ENCODE measurements at places on chromosomes 3 and 15. TPM values are rescaled to one million over a fixed set of nuclear protein-coding genes. Genes with fewer than 3 reads are reported as not detected.

ALG1L2 gene
- polyA plus RNA-seq: not detected

SCAANT1 gene
- polyA plus RNA-seq: not detected

- DNase-seq: peak; percentile 56
These were observed 20.6 kb upstream of the TRANK1 start for GRCh38 chr3:36965440-36965839.

DNA sequence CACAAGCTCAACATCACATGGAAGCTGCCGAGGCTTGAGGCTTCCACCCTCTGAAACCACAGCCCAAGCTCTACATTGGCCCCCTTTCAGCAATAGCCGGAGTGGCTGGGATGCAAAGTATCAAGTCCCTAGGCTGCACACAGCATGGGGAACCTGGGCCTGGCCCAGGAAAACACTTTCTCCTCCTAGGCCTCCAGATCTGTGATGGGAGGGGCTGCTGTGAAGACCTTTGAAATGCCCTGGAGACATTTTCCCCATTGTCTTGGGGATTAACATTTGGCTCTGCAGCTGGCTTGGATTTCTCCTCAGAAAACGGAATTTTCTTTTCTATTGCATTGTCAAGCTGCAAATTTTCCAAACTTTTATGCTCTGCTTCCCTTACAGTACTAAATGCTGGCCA lies 18.2 kb downstream of the HRG start:
- DNase-seq: no peak

MB21D2 gene
- 3.2 TPM for polyA plus RNA-seq

SPG11 gene
- polyA plus RNA-seq: 35.3 TPM

DNA sequence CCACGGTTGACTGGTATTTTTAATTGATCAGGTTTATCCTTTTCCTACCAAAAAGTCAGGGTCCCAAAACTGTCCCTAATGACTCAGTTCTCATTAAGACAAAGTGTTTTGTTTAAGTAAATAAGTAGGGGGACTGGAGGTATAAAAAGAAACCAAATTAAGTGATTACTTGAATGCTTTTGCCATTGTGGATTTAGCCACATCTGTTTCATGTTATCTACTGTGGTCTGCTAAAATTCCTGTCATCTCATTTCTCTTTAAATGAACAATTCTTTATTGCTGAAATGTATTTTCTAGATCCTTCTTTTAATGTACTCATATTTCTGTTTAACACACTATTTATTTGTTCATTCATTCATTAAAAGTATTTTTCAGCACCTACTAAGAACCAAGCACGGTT lies 625.9 kb upstream of the ADAMTS9 start:
- DNase-seq: no peak

NOX5 gene
- 0.19 TPM for polyA plus RNA-seq

CADPS gene
- polyA plus RNA-seq: not detected

DNA sequence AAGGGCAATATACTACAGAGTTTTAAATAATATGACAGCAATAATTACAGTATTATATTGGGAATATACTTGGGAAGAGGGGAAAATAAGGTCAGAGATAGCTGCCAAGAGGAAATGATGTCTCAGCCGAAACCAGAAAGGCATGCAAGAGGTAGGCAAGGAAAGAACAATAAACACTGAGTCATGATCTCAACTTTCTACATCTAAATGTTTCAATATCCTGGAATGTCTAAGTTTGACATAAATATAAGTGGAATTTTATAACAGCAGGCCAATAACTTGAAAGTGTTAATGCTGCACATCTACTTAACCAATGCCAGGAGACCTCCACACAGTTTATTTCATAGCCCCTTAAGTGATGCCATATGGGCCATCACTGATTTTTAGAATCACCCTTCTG lies 99.8 kb upstream of the CPNE4 start:
- no peak for DNase-seq

MAP2K5 gene
- 14.1 TPM for polyA plus RNA-seq

DNA sequence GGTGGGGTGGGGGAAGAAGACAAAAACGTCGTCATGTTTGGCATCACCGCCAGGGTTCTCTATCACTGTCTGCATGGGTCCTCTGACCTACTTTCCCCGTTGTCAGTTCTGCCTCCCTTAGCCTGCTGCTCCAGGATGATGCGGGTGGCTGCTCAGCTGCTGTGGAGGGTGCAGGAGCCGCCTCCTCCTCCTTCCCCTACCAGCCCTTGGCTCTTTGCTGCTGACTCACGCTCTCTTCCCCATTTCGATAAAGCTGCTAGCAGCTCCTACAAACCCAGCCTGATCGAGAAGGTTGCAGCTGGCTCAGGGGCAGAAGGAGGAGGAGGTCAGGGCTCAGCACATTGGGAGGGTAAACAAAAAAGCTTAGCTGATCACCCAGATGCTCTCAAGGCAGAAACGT lies 49.5 kb upstream of the SEC13 start:
- no peak for DNase-seq

DNA sequence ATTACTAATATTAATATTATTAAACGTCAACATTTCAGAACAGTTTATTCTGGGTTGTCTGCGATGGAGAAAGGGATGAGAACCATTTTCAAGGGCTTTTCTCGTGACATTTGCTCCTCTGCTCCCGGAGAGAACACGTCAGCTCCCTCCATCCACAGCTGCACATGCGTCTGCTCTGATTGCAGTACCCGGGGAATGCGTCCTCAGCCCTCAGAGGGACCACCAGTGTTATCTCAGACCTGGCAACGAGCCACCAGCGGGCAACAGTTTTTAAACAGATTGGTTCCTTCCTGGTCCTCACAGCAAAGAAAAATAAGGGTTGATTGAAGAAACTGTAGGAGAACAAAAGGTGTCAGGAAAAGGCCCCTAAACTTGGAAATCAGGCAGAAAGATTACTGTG lies 202.2 kb upstream of the ADAMTS9 start:
- peak; percentile 36 for DNase-seq

Measured in kidney (tissue), 22 donors.